NCI-H446 (cell line): ENCODE measurements at places on chromosomes 3 and 15.

DNA sequence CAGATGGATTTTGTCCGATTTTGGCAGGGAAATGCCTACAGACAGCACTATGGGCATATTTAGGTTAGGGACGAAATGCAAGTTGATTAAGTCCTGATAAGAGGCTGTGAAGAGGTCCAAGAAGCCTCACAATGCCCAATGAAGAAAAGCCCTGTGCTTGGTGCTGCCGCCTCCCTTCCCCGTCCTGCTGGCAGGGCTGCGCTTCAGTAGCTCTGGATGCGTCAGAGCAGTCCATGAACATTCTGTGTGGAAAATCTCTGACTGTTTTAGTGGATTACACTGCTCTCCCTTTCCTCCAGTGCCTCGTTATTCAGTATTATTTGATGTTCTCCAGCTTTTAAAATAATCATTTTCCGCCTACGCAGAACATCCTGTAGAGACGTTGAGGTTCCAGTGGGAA, 39.6 kb downstream of the MLH1 start:
- DNase-seq: no peak

- peak; percentile 18 for DNase-seq
Measured at GRCh38 chr3:119497820-119498185, 544 bp upstream of the TIMMDC1 start.

DNA sequence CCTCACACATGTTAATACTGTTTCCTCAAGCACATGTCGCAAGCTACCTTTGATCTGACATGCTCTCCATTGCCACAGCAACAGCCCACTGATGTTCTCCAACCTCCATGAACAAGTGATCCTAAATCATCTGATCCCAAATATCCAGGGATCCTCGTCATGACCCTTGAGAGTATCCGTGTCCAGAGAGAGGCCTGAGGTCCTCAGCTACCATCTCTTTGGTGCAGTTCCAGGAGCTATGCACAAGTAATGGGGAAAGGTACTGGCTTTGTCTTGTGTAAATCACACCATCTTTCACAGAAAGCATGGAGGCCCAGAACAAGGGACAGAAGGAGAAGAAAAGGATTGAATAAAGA, 2.4 kb downstream of the GCSAM start:
- no peak for DNase-seq

DNA sequence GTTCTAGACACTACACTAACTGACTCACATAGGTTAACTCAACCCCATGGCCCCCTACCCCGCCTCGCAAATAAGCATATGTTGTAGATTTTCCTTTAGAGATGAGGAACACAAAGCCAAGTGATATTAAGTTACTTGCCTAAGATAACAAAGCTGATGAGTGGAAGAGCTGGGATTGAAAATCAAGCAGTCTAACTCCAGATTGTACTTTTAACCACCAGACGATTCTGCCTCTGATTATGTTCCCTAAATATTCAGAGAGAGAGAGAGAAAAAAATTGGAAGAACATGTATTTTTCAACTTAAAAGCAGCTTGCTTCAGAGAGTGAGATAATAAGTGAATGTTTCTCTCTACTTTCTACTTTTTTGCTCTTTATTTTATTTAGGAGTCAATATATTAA, 66.9 kb upstream of the THBS1 start:
- no peak for DNase-seq

DNA sequence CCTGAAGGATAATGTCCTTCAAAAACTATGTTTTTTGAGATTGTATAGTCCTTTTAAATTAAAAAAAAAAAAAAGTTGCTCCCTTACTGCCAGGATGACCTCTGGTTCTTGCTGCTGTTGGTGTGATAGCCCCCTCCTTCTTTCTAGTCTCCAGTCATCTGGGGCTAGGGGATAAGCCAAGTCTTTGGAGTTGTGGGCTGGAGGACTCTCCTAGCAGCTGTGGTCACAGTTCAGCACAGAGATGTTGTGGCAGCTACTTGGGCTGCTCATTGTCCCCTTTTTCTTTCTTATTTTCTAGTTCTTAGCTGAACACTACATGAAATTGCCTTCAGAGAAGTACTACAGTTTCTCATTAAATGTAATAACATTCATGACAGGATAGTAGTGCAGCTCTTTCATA, 39.2 kb upstream of the APH1B start:
- DNase-seq: no peak

DNA sequence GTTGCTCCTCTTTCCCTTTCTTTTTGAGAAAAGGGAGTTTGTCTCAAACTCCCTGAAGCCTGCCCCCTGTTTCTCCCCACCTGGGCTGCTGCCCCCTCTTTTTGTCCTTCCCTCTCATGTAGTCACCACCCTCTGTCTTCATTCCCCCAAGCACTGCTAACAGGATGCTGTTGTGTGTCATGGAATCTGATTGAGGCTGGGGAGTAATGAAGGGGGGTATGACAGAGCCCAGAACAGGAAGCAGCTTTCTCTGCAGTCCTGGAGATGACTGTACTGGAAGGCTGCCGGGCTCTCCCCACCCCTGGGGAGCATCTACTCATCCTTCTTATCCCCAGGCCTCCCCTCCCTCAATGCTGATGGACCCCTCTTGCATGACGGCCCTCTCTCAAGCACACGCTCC, 181.6 kb downstream of the ABHD5 start:
- DNase-seq: no peak

- DNase-seq: no peak
Measured at GRCh38 chr3:64575211-64575844, 112.5 kb downstream of the ADAMTS9 start.
